T-helper 2 cell (primary cell): ENCODE measurements at places on chromosomes 13 and 19.

GRCh38 chr19:48780631-48781391 is 25.5 kb downstream of the FGF21 start:
- no peak for DNase-seq

- no peak for DNase-seq
These were observed 120.1 kb upstream of the CSNK1A1L start for GRCh38 chr13:37225414-37226070.

DNA sequence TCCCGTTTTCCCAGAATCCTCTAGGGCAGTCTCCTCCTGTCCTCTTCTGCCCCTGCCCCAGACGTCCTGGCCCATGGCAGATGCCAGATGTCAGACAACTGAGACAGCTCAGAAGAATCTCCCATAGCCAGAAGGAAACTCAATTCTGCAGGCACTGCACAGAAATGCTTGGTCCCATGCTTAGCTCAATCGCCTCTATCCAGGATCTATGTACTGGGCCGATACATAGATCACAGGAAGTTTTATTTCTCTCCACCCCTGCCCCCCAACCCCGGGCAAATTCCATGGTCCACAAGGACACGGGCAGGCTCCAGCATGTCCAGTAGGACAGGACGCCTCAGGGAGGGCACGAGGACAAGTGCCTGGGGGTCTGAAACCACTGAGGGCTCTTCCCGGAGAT is 4.8 kb downstream of the MBD3 start:
- no peak for DNase-seq

GRCh38 chr13:67259208-67259607 is 29.1 kb upstream of the PCDH9 start:
- no peak for DNase-seq

DNA sequence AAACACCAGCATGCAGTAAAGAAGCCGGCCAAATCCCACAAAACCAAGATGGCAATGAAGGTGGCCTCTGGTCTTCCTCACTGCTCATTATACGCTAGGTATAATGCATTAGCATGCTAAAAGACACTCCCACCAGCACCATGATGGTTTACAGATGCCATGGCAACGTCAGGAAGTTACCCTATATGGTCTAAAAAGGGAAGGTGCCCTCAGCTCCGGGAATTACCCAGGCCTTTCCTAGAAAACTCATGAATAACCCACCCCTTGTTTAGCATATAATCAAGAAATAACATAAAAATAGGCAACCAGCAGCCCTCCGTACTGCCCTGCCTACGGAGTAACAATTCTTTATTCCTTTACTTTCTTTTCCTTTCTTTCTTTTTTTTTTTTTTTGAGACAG is 21.1 kb upstream of the PLEKHF1 start:
- DNase-seq, result no peak

DNA sequence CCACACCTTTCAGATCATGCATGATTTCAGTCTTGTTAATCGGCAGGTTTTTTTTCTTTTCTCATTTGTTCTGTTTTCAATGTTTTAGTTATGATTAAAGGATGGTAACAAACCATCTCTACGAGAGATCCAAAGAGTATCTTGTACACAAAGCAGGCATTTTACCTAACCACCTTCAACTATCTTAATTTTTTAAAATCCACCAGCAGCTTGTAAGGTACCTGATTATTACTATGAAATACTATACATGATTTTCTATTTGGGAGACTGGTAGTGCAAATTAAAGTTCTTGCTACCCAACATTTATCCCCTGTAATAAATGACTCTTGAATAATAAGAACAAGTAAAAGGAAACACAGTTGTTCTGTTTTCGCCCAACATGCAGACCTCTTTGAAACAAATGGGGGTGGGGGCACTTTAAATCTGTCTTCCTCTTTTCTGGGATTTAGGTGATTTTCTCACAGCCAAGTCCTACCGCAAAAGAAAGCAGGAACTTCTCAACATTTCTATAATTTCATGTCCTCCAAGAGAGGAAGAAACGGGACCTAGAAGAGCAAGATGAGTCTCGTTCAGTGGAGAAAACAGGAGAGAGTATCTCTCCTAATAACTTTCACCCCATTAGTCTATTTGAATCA is 3.6 kb downstream of the POU4F1 start:
- no peak for DNase-seq
